ENCODE measurements at places on chromosomes 7 and 10. TPM values are rescaled to one million over a fixed set of nuclear protein-coding genes. Genes with fewer than 3 reads are reported as not detected.

The LRWD1 gene
- total RNA-seq, result 14.8 TPM

The ANAPC16 gene
- 74.3 TPM for total RNA-seq

The ADIRF gene
- not detected for total RNA-seq

- no peak for ATAC-seq
Measured at GRCh38 chr7:94422827-94423460, 28.2 kb downstream of the COL1A2 start.

GRCh38 chr7:499853-500485, 19.7 kb downstream of the PDGFA start:
- no peak for ATAC-seq

DNA sequence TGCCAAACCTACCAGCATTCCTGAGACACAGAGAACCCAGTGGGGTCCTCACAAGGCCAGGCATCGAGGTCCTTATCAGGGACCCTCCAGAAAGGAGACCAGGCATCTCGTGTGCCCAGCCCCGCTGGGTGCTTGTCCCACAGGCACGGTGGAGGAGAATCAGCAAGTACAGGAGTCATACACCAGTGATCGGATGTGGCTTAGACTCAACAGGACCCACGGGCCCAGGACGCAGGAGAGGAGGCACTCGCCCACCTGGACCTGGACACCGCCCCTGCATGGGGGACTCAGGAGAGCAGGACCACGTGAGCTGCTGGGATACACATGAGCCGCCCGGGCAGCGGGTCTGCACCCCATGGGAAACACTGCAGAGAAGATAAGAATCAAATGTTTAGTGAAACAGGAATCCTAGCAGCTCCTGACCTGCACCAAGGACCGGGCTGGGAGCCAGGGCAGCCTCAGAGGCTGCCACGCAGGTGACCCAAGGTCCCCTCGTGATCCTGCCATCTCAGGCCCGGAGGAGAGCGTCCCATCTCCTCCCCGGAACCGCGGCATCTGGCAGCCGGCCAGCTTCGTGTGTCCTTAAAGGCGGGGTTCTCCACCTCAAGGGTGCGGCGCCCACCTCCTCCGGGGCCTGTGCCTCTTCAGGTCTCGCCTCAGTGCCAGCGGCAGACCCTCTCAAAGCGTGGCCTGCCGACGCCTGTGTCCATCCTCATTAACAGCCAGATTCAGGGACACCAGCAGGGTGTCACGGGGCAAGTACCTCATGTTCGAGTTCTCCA, 59.2 kb downstream of the FOXL3 start:
- no peak for ATAC-seq

DNA sequence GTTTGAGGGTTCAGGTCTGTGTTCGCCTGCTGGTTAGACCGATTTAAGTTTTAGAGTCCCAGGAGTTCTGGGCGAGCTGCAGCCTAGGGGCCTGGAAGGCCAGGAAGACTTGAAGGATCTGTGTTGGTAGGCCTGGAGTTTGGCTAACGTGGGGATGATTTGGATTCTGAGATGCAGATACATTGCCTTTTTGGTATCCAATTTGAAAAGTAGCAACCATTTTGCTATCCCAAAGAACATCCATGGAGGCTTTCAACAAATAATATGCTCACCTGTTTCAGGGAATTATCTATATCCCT, 433 bp upstream of the TRIM4 start:
- ATAC-seq, result no peak
